Activated naive CD4-positive, alpha-beta T cell treated with anti-CD3 and anti-CD28 coated beads, Interleukin-2, amount 50 U/mL, for 16 hours (primary cell): ENCODE measurements at places on chromosomes 13 and 19.

DNA sequence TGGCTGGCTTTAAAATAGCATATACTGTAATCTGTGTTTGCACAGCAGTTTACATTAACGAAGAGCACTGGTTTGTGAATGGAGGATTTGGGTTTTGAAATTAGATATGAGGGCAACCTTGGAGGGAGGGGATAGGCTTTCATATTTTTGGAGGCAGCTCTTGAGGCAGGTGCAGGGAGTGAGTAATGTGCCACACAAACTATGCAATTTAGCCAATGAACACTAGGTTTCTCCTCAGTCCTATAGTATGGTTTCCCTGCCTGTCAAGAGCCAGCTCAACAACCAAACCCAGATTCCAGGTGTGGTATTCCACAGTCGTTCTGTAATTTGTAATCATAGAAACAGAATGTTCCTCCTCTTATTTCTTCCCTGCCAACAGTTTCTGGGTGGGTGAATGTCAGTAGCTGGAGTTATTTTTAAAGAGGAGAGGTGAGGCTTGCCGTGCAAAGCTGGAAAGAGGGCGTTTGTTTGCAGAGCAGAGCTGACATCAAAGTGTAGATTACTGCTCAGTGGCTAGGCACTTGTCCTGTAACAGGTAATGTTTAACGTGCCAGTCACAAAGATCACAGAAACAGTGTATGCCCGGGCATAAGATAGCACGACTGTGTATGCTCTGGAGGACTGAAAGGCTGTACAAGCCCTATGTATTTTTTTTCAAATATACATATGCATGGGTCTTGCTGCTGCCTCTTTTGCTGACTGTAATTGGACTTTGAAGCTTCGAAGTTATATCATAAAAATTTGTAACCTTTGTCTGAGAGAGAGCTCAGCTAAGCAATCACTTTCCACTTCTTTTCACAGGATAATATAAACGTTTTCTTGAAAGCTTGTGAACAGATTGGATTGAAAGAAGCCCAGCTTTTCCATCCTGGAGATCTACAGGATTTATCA is 124.2 kb downstream of the LMO7 start:
- no peak for DNase-seq

GRCh38 chr19:45780448-45781213 is 1.7 kb downstream of the DMPK start:
- DNase-seq = no peak

DNA sequence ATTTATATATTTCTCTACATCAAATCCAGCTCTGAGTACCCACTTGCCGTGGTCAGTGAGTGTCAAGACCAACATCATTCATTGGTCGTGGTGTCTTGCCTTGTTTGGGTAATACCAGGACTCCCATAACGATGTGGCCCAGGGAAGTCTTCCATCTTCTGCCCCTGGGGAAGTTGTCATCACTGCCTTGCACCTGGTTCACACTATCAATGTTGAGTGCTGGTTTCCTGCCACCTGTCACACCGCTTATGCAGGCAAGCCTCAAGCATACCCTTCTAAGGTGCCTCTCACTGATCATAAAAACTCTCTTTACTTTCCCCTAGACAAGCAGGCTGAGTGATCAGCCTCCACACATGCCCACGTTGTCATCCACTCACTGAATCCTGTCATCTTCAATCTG is 382.4 kb downstream of the KCTD12 start:
- no peak for DNase-seq

DNA sequence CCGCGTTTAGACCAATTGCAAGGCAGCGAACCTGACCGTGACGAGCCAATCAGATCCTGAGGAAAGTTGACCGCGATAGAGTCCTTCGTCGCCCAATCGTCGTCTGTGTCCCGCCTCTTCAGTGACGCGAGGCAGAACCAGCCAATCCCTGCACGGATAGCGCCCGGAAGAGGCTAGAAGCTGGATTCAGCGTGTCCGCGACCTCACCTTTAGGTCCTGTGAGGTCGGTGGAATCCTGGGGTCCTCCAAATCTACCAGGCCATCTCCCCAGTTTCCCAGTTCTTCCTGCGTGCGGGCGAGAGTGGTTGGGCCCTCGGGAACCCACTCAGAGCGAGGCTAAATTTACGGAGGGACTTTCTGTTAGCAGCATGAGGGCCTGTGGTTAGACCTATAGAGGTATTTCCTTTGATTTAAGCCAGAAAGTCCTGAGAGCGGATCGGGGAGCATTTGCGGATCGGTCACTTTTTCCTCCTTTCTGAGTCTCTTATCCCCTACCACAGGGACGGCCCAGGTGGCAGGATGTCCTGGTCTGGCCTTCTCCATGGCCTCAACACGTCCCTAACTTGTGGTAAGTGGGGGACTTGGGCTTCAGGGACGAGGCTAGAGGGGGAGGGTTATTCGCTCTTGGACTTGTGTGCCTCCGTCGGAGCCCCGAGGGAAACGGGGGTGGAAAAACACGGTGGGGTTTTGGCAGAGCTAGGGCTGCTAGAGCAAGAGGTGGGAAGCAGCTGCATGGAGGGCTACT is at the start of gene MRPS12:
TSS of gene MRPS12 (plus strand) at position 169 of the 745 bp plus-strand sequence. CDS start at position 520, 351 bp downstream.
- peak; percentile 99 for DNase-seq

- DNase-seq = no peak
These were observed 2.8 kb downstream of the RASA3 start for GRCh38 chr13:114129649-114130062.

- no peak for DNase-seq
These were observed 411.2 kb downstream of the KCTD12 start for GRCh38 chr13:76474966-76475365.

GRCh38 chr19:44753932-44754749 is 5.6 kb downstream of the BCL3 start:
- peak; percentile 56 for DNase-seq

DNA sequence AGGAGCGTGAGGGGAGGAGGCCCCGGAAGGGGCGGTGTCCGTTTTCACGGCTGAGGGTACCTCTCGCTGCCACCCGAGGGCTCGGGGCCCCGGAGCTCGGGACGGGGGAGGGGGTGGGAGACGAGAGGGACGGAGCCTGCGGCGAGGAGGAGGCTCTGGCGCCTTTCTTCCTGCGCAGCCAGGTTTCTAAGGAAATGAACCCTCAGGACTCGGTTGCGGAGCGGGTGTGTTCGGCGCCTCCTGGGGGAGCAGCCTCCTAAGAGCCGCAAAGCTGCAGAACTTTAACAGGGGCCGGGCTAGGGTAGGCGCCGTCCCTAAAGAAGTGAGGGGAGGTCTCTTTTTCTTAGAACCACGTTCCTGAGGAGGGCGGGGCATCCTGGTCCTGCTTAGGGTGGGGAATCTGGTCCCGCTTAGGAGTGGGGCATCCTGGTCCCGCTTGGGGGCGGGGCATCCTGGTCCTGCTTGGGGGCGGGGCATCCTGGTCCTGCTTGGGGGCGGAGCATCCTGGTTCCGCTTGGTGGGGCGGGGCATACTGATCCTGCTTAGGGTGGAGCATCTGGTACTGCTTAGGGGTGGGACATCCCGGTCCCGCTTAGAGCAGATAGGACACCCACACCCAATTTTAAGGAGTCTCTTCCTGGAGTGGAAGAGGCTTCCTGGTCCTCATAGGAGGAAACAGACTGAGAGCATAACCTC is 6.2 kb downstream of the SYT5 start:
- peak; percentile 29 for DNase-seq

- no peak for DNase-seq
These were observed 172.7 kb upstream of the RNF113B start for GRCh38 chr13:98349731-98350305.

DNA sequence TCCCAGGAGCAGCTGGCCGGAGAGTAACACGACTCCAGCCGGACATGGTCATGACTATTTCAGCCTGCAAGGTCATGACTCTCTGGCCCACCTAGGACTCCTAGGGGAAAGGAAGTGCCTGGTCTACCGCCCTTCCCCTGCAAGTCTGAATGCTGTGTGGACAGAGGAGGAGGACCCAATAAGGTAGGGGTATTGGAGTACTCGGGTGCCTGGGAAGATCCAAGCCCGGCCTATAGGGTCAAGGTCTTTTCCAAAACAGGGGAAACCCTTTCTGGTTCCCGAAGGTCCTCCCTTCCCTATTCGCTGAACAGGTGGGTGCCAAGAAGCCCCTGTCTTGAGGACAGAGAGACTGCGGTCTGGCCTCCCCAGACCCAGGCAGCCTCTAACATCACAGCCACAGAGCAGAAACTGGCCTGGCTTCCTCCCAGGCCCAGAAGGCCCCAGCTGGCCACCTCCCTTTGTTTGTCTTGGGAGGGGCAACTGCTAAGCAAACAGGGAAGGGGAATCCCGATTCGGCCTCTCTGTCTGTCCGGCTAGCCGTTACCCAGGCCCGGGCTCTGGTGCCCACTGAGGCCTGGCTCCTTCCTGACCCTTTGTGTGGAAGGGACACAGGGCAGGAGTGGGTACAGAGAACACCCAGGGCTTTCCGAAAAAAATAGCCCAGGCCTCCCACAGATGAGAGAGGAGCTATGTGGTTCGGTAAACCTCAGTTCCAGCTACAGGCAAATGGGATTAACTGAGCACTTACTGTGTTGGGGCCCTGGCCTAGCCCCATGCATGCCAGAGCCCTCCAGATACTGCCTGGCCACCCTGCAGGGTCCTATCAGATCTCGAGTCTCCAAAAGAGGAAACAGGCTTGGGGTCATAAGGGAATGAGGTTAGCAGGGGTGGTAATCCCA is 5.2 kb upstream of the GRAMD1A start:
- no peak for DNase-seq

- no peak for DNase-seq
These were observed 64.8 kb upstream of the KLHL1 start for GRCh38 chr13:70172946-70173597.

DNA sequence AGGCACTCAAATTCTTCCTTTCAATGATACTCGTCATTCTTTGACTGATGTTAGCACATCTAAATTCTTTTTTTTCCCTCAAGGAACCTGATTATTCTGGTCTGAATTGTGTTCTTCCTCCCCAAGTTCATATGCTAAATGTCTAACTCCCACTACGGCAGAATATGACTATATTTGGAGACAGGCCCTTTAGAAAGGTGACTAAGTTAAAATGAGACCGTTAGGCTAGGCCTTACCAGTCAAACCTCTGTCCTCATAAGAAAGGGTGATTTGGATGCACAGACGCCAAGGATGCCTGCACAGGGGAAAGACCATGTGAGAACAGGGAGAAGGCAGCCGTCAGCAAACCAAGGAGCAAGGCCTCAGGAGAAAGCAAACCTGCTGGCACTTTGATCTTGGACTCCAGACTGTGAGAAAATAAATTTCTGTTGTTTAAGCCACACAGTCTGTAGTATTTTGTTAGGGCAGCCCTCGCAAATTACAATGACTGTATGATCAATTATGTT is 13.1 kb upstream of the FOXO1 start:
- no peak for DNase-seq

GRCh38 chr19:18233224-18233825 is 7.1 kb upstream of the PDE4C start:
- peak; percentile 48 for DNase-seq
